ENCODE measurements at places on chromosomes 3 and 15.

GRCh38 chr15:34292621-34293020 is 45.0 kb downstream of the SLC12A6 start:
- DNase-seq: no peak

DNA sequence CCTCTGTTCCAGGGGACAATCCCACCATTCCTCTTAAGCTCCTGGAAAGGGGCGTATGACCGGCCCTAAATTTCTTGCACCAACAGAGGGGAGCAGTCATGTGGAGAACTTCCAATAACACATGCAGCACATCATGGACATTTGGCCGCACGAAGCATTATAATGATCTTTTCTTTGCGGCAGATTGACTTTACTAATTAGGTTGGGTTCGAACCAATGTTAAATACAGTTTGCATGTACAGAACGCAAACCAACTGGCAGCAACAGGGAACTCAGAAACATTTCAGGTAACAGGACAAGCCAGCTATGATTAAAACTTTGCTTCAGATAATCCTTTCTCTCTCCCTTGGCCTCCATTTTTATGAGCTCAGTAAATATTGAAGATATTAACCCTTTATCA is 100.8 kb upstream of the ADPGK start:
- DNase-seq: no peak

- no peak for DNase-seq
Measured at GRCh38 chr3:194189243-194189791, 53.4 kb downstream of the HES1 start.

DNA sequence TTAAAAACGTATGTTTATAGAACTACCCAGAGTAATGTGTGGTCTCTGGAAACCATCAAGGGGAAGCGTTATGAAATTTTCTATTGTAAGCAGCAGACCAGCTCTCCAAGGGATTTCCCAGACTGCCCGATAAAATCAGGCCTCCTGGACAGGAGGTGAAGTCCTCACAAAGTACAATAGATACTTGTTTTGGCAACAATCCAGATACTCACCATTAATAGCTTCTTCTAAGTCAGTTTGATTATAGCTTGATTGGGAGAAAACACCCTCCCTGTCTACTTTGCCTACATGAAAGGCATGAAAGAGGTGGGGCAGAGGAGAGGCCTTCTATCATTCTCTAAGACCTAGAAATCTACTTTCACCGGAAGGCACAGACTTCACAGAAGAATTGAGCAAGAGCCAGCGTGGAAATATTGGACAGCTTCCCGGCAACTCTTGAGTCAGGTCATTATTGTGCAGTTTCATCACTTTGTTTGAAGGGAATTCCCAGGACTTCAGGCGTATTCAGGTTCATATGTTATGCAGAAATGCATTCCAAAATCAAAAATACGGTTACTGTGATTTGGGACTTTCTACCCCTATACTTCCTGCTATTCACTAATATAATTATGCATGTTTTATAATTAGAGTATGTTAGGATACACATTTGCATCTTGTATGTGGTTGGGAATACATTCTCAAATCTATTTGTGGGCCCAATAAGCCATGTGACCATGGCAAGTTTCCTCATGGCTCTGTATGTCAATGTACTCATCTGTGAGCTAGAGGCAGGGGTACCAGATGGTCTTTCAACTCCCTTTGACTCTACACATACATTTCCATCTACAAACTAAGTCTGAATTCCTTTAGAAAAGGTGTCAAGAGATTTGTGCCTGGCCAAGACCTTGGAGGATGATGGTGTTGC is 103.5 kb downstream of the CD47 start:
- DNase-seq: peak; percentile 5

- DNase-seq: no peak
Measured at GRCh38 chr15:41734079-41734478, 40.2 kb upstream of the MAPKBP1 start.

GRCh38 chr3:112860898-112861297 is 14.2 kb upstream of the CD200R1L start:
- DNase-seq: no peak

- DNase-seq: no peak
Measured at GRCh38 chr15:78629031-78629715, 8.4 kb upstream of the CHRNA3 start.

DNA sequence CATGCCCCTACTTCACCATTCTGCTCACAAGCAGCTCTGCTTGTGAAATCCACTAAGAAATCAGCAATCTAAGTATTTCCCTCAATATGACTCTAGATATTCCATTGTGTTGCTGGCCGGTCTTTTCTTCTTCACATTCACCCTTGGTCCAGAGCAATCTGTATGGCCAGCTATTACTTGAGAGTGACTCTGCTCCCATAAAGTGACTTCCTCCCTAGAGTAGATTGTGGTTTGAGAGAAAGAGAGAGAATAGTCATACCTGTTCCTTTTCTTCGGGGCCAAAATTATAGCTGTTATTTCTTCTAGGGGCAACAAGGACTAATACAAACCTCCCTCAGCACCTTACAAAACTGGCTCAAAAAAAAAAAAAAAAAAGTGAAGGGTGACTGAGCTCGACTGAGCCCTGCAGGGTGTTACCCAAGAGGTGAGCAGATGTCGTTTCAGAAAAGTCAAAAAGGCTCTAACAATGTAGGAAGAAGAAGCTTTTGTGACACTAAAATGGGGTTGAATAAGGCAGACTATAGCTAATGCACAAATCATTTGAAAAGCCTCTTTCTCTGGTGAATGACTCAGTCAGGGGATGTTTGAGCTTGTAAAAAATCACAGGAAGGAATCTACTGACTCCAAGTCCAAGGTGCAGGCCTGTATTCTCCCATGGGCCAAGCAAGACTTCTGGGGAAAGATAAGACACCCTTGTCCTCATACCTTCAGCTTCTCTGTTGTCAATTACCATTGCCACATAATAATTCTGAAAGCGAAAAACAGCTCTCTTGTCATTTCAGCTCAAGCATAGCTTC is 161.0 kb upstream of the SLC24A5 start:
- no peak for DNase-seq

- no peak for DNase-seq
Measured at GRCh38 chr3:52072020-52072419, 15.6 kb upstream of the DUSP7 start.

GRCh38 chr3:68448510-68449383 is 483.6 kb downstream of the TAFA4 start:
- DNase-seq: no peak

GRCh38 chr15:84914909-84915605 is 30.6 kb downstream of the SLC28A1 start:
- DNase-seq: peak; percentile 56

GRCh38 chr3:58507356-58508078 is 15.6 kb downstream of the KCTD6 start:
- no peak for DNase-seq

DNA sequence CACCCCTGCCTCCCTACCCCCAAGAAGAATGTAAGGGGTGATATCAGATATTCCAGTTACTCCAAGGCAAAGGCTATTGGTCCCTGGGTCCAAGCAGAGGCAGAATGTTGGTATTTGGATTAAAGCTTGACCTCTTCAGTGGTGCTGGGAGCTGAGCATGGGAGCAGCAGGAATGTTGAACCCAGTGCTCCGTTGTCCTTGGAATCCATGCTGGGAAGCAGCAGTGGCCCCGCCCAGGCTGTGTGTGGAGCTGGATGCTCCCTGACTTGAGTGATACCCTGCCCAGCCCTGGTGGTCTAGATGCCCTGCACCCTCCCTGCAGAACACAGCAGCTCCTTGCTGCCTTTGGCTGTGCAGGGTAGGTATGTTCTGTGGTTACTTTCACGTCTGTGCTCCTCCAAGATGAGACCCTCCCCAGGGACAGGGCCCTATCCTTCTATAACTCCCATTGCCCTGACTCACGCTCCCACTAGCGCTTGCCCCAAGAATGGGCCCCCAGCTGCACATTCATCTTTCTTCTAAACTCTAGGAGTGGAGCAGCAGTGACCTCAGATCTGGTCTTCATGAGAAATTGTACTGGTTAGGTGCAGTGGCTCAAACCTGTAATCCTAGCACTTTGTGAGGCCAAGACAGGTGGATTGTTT is 35.1 kb downstream of the UMPS start:
- no peak for DNase-seq

DNA sequence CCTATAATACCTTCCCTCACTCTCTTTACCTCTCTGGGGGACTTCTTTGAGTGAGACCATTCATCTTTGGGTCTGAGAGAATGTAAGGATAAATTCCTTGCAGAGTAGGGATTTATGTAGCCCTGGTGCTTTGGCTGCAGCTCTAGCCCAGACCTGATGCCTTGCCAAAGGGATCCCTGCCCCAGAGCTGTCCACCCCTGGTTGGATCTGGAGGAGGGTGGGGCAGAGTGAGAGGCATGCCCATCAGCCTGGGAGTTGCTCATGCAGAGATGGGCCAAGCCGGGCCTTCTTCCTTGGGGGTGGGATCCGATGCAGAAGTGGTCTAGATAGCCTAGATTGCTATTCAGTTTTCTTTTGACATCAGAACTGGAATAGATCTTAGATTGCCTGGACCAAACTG is 31.5 kb downstream of the RTP1 start:
- no peak for DNase-seq

DNA sequence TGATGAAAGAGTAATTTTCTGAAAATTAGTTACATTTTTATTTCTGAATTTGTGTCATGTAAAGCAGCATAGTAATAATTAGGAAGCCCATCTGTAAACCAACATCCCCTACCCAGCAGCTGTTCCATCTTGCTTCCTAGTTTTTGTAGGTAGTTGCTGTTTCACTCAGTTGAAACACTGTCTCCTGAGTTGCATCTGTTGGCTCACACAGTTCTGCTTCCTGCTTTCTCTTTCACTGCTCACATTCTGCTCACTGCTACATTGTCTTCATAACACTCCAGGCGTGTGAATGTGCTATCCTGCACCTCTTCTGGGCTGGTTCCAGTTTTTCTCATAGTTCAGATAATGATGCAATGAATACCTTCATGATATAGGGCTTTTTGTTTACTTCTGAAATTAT is 123.4 kb downstream of the EPHB1 start:
- no peak for DNase-seq

DNA sequence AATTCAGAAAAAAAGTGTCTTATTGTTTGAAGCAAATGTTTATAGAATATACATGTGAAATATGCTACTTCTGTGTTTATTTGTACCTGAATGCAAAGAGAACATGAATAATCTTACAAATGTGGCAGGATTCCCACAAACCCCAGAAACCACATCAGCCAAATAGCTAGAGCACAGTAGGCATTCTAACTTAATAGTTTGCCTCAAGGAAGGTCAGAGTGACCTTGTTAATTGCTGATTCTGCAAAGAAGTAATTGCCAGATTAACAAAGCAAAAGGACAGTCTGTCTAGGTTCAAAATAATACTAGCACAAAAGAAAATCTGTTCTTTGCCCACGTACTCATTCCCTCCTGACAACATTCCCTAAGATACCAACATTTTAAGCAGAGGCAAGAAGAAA is 604.0 kb downstream of the PYDC2 start:
- no peak for DNase-seq

- DNase-seq: peak; percentile 76
Measured at GRCh38 chr3:50423543-50423942, 64.2 kb upstream of the TMEM115 start.

- DNase-seq: no peak
Measured at GRCh38 chr15:57440799-57441198, 64.5 kb downstream of the CGNL1 start.

DNA sequence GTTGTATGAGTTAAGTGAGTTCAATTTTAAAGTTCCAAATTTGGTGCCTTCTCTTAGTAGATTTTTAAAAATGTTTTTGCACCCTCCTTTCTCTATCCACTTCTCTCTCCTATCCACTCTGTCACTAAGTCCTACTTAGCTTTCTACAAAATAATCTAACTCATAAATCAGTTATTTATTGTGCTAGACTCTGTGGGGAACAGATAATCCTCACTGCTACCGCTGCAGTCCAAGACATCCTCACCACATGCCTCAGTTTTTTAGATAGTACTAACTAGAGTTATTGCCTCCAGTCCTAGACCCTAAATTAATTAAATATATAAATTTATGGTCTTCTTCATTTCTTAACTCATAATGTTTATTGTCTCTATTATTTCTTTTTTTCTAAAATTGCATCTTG is 576.3 kb downstream of the GRM7 start:
- DNase-seq: no peak
